ENCODE measurements at places on chromosomes 7 and 10.

GRCh38 chr10:7955446-7955845, 99.0 kb upstream of the GATA3 start:
- no peak for DNase-seq

DNA sequence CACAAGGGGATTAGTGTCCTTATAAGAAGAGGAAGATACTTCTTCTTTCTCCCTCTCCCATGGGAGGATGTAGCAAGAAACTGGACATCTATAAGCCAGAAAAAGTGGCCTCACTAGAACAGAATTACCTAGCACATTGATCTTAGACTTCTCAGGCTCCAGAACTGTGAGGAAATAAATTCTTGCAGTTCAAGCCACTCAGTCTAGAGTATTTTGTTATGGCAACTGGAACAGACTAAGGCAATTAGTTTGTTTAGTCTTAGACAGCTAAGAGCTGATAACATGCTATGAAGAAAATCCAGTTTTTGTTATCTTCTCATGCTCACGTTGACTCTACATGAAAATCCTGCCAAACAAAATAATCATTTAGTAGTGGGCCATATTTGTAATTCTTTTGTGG, 627.6 kb upstream of the PHF14 start:
- DNase-seq = no peak

- DNase-seq = no peak
Measured at GRCh38 chr10:5583525-5584175, 58.9 kb downstream of the CALML3 start.

GRCh38 chr10:31669357-31669756, 259.3 kb downstream of the ARHGAP12 start:
- DNase-seq = no peak

DNA sequence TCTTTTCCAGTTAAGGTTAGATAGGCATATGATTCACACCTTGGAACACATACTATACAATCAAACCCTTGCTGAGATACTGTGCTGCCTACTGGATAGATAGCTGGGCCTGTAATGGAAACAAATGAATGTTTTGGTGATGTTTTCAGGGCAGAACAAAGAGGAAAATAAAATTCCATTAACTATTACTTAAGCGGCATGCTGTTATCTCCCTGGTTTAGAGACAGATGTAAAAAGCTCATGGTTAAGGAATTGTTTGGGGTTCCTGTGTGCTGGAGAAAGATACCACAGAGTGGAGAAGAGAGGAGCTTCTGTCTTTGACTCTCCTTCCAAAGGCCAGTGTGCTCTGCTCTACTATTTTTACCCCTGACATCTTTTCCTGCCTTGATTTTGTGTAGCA, 341.1 kb downstream of the PLXDC2 start:
- no peak for DNase-seq

DNA sequence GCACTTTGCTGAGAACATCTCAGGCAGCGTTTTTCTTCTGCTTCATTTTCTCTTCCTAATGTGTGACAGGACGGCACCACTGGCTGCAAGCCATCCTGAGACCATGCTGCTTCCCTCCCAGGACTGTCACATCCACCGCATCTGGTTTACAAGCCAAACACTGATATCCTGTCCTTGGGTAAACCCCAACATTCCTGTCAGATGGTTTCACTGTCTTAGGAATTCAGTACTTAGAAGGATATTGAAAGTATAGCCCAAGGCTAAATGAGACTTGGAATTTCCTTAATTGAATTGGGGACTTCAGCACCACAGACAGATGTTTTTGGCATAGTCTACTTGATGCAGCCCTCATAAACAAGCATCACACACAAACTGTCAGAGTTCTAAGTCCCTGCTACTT, 74.2 kb upstream of the PLXNA4 start:
- DNase-seq = no peak

- DNase-seq = no peak
Measured at GRCh38 chr10:119031496-119032059, 2.1 kb downstream of the NANOS1 start.

GRCh38 chr7:131104596-131105293, 222.9 kb upstream of the MKLN1 start:
- no peak for DNase-seq

GRCh38 chr7:35657125-35657524, 37.8 kb downstream of the HERPUD2 start:
- no peak for DNase-seq

GRCh38 chr7:147089051-147089461, 972.5 kb downstream of the CNTNAP2 start:
- DNase-seq = no peak

- no peak for DNase-seq
Measured at GRCh38 chr7:100190048-100190711, 12.5 kb downstream of the STAG3 start.

GRCh38 chr10:66629996-66630395, 295.8 kb upstream of the LRRTM3 start:
- DNase-seq = no peak

DNA sequence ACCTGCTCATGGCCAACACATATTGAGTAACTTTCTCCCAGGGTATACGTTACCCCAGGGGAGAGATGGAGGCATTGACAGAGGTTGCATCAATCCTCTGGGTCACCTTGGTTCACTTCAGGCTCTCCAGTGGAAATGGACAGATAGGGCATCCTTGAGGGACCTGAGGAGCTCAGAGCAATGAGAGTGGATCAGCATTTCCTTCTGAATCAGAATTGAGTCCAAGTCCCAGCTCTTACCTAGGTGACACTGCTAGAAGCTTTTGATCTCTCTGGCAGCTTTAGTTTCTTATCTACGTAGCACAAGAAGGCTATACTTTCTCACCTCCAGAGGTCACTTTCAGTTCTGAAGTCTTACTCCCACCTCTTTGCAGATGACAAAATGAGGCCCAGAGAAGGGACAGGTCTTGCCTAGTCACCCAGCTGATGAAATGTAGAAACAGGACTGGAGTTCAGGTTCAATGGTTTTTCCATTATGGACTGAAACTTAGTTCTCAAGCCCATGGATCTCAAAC, 35.2 kb downstream of the PANK1 start:
- DNase-seq = no peak

DNA sequence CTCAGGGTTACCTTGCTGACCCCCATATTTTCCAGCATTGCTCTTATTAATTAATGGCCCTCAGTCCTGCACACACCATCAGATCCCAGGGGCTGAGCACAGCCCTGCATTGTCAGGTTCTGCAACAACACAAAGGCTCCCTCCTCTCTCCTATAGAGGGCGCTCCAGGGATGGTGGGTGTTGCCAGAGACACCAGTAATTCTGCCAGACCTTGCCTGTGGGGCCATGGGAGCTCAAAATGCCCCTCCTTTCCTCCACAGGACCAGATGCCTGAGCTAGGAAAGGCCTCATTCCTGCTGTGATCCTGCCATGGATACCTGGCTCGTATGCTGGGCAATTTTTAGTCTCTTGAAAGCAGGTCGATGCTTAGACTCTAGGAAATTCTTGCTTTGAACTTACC, 42.8 kb upstream of the PRSS58 start:
- DNase-seq = no peak

DNA sequence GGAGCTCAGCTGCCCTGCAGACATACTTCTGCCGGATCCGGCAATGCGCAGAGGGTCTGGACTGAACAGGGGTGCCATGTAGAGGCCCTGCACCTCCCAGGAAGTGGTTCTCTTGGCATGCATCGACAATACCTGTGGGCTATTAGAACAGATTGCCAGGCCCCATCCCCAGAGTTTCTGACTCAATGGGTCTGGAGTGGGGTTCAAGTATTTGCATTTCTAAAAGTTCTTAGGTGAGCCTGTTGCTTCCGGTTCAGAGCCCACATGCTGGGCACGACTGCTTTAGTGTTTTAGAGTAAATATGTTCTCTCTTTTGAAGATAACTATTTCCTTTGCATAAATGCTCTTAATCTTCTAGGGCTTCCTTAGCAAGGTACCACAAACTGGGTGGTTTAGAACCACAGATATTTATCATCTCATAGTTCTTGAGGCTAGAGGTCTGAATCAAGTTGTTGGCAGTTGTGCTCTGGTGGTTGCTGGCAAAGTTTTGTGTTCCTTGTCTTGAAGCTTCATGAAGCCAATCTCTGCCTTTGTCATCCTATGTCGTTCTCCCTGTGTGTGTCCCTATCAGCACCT, 435.5 kb downstream of the TCERG1L start:
- DNase-seq = no peak

DNA sequence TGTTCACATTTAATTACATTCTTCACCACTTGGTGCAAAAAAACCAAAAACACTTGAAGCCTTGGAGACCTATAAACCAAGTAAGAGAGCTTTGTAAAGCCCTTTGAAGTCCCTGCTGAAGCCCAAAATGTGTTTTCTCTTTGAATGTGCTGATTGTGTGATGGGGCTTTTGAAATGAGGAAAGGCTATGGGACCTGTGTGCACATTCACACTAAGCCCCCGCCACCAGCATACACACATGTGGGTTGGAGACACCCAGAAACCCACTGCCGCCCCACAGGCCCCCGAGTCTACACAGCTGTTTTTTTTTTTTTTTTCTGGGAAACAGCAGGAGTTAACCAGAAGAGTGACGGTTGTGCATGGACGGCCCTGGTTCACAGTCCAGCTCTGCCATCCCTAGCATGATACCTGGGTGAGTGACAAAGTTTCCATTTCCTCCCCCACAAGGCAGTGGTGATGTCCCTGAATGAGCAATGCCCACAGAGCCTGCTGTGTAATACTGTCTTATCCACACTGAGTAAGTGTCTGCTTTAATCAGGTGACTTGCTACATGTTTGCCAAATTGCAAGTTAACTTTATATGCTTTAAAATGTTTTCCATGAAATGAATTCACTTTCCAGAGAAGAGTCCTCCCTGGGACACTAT, 154.6 kb upstream of the GDF10 start:
- DNase-seq = no peak

- DNase-seq = no peak
Measured at GRCh38 chr7:44757311-44757710, 8.7 kb downstream of the ZMIZ2 start.

GRCh38 chr7:1275451-1276381, 43.0 kb downstream of the UNCX start:
- no peak for DNase-seq

DNA sequence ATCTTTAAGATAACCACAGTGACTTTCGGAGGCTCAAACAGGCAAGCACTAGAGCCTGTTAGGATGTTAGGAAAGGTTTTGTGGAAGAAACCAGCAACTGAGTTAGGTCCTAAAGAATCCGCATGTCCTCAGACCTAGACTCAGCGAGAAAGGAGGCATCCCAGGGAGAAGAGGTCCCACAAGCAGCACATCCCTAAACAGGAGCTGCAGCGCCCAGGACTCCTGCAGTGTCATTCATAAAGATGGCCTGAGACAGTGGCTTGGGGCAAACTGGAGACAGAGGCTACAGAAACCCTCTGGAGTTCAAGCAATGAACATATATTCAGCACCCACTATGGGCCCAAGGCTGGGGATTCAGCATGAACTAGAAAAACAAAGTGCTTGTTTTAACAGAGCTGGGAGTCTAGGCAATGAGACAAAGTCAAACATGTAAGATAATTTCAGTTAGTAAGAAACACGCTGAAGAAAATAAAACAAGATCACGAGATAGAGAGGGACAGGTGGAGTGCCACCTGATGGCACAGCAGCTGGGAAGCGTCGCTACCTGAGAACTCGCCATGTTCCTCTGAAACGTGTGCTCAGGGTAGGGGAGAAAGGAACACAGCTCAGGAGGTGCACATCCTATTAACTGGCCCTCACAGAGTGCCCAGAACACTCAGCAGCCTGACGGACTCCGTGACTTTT, 48.1 kb downstream of the PARD3 start:
- no peak for DNase-seq

GRCh38 chr7:92517631-92518030, 10.7 kb downstream of the PEX1 start:
- no peak for DNase-seq

DNA sequence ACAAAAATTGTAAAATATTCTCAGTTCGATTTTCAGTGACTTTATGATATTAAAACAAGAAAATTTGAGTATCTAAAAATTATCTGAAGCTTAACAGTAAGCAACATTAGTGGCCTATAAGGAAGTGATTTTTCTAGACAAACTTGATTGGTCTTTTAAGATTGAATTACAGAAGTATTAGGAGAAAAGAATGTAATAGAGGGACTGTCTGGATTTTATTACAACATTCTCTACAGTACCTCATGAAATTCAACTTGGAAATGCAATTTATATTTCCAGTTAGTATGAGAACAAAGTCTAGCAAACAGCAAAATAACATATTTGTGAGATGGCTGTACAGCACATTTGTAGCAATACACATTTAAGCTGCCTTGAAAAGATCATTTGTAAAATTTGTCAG, 18.8 kb downstream of the REEP3 start:
- DNase-seq = no peak

DNA sequence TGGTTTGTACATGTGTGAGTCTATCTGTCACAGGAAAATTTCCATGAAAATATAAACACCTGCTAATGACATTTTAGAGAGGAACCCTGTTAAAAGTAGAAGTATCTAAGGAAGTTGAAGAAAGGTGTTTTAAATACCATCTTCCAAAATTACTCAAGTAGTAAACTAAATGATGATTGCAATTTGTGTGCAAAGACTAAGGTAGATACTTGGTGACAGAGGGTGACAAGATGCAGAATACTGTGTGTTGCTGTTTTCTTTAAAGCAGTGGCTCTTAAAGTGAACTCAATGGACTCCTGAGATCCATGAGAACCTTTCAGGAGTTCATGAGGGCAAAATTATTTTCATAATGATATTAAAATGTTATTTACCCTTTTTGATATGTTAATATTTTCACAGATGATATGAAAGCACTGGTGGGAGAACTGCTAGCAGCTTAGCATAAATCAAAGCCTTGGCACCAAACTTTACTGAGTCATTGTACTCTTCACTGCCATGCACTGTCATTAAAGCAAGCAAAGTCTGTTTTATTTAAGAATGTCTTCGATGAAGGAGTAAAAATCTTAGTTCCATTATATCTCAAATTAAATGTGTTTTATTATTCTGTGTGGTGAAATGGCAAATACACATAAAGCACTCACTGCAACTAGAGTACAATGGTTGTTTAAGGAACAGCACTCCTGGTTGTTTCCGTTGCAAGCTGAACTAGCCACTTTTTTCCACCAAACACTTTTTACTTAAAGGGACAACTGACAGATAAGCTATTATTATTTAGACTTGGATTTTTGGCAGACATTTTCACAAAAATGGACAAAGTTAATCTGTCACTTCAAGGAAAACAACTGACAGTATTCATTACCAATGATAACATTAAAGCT, 133.7 kb downstream of the LRRN3 start:
- no peak for DNase-seq

- DNase-seq = no peak
Measured at GRCh38 chr7:80154656-80155333, 20.2 kb downstream of the GNAI1 start.

DNA sequence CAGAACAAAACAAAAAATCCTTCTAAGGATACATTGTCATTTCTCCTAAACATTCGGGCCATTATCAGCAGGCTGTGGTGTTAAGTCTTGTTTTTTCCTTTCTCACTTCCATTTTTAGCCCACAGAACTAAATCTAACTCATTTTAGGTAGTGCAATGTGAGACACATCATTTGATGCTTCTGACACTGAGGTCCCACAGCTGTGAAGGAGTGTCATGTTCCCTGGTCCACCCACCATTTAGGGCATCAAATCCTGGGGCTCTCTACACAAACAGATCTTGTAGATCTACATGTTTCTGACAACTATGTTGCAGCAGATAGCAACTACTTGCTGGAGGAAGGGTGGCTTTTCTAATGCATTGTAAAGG, 232.5 kb upstream of the IGFBP3 start:
- DNase-seq = no peak

GRCh38 chr10:131934769-131935168, 34.0 kb downstream of the PPP2R2D start:
- no peak for DNase-seq

- DNase-seq = no peak
Measured at GRCh38 chr7:106792233-106792926, 72.7 kb upstream of the PIK3CG start.

- DNase-seq = peak; percentile 91
Measured at GRCh38 chr7:140696024-140696679, 356 bp upstream of the NDUFB2 start.
